ENCODE measurements at places on chromosomes 4 and X. TPM values are rescaled to one million over a fixed set of nuclear protein-coding genes. Genes with fewer than 3 reads are reported as not detected.
A peak's percentile ranks its signal among the peaks of the same experiment; 100 is the strongest.

DNA sequence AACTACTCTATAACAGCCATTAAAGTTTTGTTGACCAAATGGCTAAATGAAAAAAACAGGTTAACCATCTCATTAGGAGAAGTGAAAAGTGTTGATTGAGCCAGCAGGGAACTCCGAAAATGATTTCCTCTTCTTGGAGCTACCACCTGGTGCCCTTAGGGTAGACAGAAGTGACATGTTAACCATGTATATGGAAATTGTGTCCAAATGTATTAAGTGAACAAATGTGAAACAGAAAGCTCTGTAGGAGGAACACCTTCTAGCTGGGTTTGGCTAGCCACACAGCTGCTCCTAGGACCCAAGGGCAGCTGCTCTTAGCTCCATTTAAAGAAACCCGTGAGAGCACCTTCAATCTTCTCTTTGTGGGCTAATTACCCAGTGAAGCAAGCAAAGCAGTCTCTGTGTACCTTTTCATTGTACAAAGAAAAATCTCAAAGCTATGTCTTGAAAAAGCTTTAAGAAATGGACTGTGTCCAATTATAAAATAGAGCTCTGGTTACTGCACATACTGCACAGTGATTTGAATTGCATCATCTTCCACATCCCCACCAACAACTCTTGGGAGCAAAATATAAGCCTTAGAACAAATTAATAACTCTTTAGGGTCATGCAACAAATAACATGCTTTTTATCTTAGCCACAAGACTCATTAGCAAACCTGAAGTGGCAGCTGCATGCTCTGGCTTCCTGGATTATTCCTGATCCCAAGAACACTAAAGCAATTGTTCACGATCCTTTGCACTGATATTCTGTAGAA, 59.2 kb upstream of the PARM1 start:
- H3K4me3 ChIP-seq = no peak overlapping the region
- no peaks in the 10 kb centered on the region for H3K36me3 ChIP-seq
- no peak overlapping the region for H3K27ac ChIP-seq
- H3K27me3 ChIP-seq = peaks cover 11% of the 10 kb centered on the region
- no peaks in the 10 kb centered on the region for H3K4me1 ChIP-seq
- DNase-seq = no peak

DNA sequence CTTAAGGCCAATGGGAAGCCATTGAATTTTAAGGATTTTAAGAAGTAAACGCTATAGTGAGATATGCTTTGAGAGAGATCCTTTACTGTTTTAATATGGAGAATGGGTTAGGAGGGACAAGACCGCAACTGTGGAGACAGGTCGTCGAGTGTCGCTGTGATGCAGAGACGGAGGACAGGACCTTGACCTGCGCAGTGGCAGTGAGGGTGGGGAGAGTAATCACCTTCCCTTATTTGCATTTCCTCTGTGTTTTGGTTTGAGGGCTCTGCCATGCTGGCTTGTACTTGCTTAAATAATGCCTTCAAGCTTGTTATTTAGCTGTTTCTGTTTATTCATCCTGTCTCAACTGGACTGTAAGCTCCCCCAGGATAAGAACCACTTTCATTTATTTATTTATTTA, 345.0 kb downstream of the FBXW7 start:
- H3K27me3 ChIP-seq = no peaks in the 10 kb centered on the region
- no peaks in the 10 kb centered on the region for H3K36me3 ChIP-seq
- no peak overlapping the region for H3K27ac ChIP-seq
- H3K4me3 ChIP-seq = no peak overlapping the region
- H3K4me1 ChIP-seq = peaks cover 13% of the 10 kb centered on the region

GRCh38 chrX:73647632-73648322, 84.8 kb downstream of the CHIC1 start:
- peaks cover 24% of the 10 kb centered on the region for H3K36me3 ChIP-seq
- H3K27ac ChIP-seq = no peak overlapping the region
- no peak for DNase-seq
- no peaks in the 10 kb centered on the region for H3K27me3 ChIP-seq
- H3K4me1 ChIP-seq = no peaks in the 10 kb centered on the region

DNA sequence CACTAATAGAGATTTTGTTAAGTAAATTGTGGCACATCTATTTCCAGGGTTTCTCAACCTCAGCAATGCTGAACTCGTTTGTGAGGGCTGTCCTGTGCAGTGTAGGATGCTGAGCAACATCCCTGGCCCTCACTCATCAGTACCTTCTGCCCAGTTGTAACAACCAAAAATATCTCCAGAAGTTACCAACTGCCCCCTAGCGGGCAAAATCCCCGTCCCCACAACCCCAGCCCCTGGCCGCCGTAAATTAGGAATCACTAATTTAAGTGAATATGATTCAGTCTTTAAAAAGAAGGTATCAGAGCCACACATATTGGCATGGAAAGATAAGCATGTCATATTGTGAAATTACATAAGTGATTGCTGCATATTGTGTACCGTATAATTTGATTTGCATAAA, 123.4 kb downstream of the ASB9 start:
- H3K27ac ChIP-seq = no peak overlapping the region
- no peaks in the 10 kb centered on the region for H3K36me3 ChIP-seq
- peak; percentile 51 for DNase-seq

DNA sequence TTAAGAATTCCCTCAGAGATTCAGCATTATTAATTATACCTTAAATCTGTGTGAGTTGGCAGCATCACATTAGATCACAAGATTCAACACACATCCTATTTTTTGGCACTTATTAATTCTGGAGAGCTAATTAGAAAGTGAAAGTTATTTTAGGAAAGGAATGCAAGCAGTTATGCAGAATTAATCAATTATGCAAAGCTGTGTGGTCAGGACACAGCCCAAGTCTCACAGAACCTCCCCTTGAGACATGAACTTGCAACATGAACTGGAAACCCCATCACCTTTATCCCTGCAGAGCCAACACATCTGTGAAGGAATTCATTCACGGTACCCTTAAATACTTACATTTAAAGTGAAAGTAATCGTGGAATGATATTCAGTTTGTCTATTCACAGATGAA, 80.5 kb downstream of the TSPAN5 start:
- no peak for DNase-seq
- H3K4me1 ChIP-seq = peaks cover 37% of the 10 kb centered on the region
- H3K27ac ChIP-seq = no peak overlapping the region

GRCh38 chr4:122831515-122832196, 5.0 kb downstream of the FGF2 start:
- H3K4me3 ChIP-seq = no peak overlapping the region
- H3K27me3 ChIP-seq = peaks cover 46% of the 10 kb centered on the region
- H3K36me3 ChIP-seq = no peaks in the 10 kb centered on the region
- no peak for DNase-seq
- H3K27ac ChIP-seq = no peak overlapping the region

- H3K4me3 ChIP-seq = no peak overlapping the region
- no peaks in the 10 kb centered on the region for H3K4me1 ChIP-seq
- no peak overlapping the region for H3K27ac ChIP-seq
- peaks cover 4% of the 10 kb centered on the region for H3K27me3 ChIP-seq
- no peak for DNase-seq
- H3K36me3 ChIP-seq = no peaks in the 10 kb centered on the region
These were observed 28.6 kb upstream of the PDE5A start for GRCh38 chr4:119657111-119657611.

DNA sequence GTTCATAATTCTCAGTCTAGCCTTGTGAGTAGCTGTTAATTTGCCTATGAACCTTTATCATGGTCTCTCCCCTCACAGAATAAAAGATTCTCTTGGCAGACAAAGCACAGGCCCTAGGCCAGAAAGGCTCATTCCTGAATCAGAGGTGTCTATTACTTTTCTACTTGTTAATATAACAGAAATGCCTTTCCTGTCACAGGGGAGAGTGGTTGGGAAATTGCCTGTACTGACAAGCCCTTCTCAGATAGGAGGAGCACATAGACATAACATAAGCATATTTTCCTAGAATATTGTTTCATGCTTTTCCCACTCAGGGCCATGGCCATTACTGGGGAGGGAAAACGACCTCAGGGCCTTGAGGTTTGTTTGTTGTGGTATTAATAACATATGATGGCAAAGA, 308.3 kb downstream of the BMPR1B start:
- H3K4me3 ChIP-seq = no peak overlapping the region
- no peaks in the 10 kb centered on the region for H3K36me3 ChIP-seq
- H3K4me1 ChIP-seq = peaks cover 8% of the 10 kb centered on the region
- H3K27me3 ChIP-seq = no peaks in the 10 kb centered on the region
- DNase-seq = no peak
- no peak overlapping the region for H3K27ac ChIP-seq

DNA sequence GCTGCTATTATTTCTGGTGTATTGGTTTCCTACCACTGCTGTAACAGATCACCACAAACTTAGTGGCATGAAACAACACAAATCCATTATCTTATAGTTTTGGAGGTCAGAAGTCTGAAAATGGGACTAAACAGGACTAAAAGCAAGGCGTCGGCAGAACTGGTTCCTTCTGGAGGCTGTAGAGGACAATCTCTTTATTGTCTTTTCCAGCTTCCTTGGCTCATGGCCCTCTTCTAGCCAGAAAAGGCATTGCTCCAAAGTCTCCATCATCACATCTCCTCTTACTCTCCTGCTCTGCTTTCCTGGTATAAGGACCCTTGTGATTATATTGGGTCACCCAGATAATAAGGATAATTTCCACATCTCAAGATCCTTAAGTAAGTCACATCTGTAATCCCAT, 121.9 kb downstream of the CLCN4 start:
- H3K27ac ChIP-seq = no peak overlapping the region
- no peak overlapping the region for H3K4me3 ChIP-seq
- no peak for DNase-seq
- H3K27me3 ChIP-seq = no peaks in the 10 kb centered on the region
- H3K36me3 ChIP-seq = no peaks in the 10 kb centered on the region
- H3K4me1 ChIP-seq = no peaks in the 10 kb centered on the region

DNA sequence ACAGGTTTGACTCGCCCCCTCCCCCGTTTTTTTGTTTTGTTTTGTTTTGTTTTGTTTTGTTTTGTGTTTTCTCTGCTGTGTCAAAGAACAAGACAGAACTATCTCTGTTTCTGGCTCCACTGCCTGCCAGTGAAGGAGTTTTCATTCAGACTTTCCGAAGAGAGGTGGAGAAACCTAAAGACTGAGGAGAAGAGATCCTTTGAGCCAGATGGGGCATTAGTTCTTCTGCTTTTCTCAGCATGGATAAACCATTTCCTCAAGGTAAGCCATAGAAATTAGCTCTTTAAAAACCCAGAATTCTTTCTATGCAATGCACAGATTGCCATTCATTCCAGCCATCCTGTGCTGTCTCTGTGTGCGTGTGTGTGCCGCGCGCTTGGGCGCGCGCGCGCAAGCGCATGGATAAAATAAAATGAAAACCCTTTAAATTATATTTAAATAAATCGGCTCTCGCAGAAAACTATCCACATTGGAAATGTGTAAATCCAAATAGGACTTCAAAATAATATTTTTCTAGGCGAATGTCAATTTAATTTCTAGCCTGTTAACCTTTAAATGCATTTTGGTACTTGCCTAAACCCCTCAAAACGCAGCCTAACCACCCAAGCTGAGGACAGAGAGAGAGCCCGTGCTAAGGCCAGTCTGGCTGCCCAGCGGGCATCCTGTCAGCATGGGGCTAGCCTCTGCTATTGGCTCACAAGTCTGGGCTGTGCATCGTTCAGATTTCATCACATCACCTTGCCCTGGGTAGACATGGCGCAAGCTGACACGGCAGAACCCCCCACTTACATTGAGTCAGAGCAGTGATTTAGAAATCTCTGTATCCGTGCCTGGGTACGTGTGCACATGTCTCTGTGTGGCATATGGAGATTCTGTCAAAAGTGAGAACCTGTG, 113.0 kb upstream of the VAMP7 start:
- no peaks in the 10 kb centered on the region for H3K36me3 ChIP-seq
- H3K4me1 ChIP-seq = peaks cover 6% of the 10 kb centered on the region
- peak overlapping the region; percentile 74 for H3K4me3 ChIP-seq
- no peaks in the 10 kb centered on the region for H3K27me3 ChIP-seq
- no peak overlapping the region for H3K27ac ChIP-seq

DNA sequence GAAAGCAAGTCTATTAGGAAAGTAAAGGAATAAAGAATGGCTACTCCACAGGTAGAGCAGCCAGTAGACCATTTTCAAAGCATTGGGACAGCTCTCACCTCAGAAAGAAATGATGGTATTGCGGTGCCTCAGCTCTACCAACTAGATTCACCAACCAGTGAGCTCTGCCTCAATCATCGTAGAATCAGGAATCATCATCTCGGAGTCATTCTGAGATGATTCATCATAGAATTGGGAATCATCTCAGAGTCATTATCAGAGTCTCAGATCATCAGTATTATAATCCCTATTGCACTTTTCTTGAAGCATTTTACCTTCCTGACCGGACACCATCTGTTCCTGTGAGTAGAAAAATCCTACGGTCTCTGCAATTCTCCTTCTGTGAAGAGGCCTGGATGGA, 17.5 kb upstream of the SAT1 start:
- H3K4me1 ChIP-seq = peaks cover 10% of the 10 kb centered on the region
- H3K27ac ChIP-seq = no peak overlapping the region
- no peaks in the 10 kb centered on the region for H3K36me3 ChIP-seq

GRCh38 chrX:22974616-22975015, 25.1 kb upstream of the DDX53 start:
- no peaks in the 10 kb centered on the region for H3K27me3 ChIP-seq
- H3K36me3 ChIP-seq = no peaks in the 10 kb centered on the region
- no peak overlapping the region for H3K4me3 ChIP-seq
- DNase-seq = no peak
- H3K27ac ChIP-seq = no peak overlapping the region

DNA sequence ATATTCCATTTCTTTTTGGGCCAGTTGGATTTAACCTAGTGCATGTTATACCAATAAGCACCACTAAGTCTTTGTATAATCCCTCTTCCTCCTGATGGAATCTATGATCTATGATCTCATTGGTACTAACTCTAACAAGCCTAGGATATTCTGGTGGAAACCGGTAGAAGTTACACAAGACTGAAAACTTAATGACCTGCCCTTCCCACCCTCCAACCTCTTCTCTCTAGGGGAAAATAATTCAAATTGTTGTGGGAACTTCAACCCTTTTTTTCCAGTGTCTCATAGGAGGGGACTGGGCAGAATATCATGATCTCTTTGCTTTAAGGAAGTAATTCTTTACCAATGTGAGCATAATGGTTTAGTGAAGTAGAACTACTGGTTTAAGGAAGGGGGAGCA, 289.5 kb upstream of the BOD1L1 start:
- DNase-seq = no peak
- H3K36me3 ChIP-seq = no peaks in the 10 kb centered on the region
- no peaks in the 10 kb centered on the region for H3K4me1 ChIP-seq
- H3K27ac ChIP-seq = no peak overlapping the region
- peaks cover 4% of the 10 kb centered on the region for H3K27me3 ChIP-seq

- no peak overlapping the region for H3K27ac ChIP-seq
- H3K27me3 ChIP-seq = peaks cover 2% of the 10 kb centered on the region
- no peak overlapping the region for H3K4me3 ChIP-seq
- DNase-seq = no peak
These were observed 51.2 kb upstream of the MTNR1A start for GRCh38 chr4:186606591-186606992.

GRCh38 chr4:152805818-152806217, 26.1 kb downstream of the ARFIP1 start:
- no peak for DNase-seq
- no peak overlapping the region for H3K4me3 ChIP-seq
- peaks cover 19% of the 10 kb centered on the region for H3K4me1 ChIP-seq

MAB21L2 gene
- total RNA-seq = not detected

NOP14 gene
- total RNA-seq = 86.8 TPM

UCHL1 gene
- total RNA-seq = 1.7 TPM

ANOS1 gene
- total RNA-seq = not detected

SERTM2 gene
- not detected for total RNA-seq

HPSE gene
- 11.4 TPM for total RNA-seq

CNGA1 gene
- 0.30 TPM for total RNA-seq

CABS1 gene
- total RNA-seq = not detected

All from activated CD4-positive, alpha-beta T cell treated with anti-CD3 and anti-CD28 coated beads for 36 hours (primary cell).